ENCODE measurements at places on chromosomes 11 and 22. TPM values are rescaled to one million over a fixed set of nuclear protein-coding genes. Genes with fewer than 3 reads are reported as not detected.

PTS gene
- 35.3 TPM for total RNA-seq

VPS51 gene
- total RNA-seq: 216 TPM

CDHR5 gene
- not detected for total RNA-seq

FLRT1 gene
- not detected for total RNA-seq

Measured in endothelial cell of coronary artery (primary cell).